ENCODE measurements at places on chromosomes 7 and 10.

GRCh38 chr7:108448584-108449505 is 7.4 kb downstream of the NRCAM start:
- no peak for DNase-seq

DNA sequence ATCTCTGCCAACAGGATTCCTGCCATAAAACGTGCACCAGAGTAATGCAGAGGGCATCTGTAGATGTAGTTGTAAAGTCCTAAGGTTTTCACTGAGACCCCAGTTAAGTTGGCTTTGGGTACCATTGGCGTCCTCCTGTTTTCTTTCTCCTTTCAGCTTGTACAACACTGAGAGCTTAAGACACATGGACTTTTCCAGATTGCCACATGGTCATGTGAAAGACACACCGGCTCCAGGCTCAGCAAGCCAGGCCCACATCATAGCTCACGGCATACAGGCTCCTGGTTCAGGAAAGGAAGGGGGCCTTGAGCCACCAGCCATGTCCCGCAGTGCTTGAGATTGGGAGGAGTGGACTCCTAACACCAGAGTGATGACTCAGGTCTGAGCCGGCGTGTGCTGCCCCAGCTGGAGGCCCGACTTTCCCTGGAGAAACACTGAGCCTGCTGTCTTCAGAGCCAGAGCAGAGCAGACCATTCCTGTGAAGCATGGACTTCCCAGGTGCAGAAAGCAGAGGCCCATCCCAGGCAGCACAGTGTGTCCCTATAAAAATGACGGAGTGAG is 252.7 kb downstream of the PRPF18 start:
- DNase-seq: peak; percentile 89

DNA sequence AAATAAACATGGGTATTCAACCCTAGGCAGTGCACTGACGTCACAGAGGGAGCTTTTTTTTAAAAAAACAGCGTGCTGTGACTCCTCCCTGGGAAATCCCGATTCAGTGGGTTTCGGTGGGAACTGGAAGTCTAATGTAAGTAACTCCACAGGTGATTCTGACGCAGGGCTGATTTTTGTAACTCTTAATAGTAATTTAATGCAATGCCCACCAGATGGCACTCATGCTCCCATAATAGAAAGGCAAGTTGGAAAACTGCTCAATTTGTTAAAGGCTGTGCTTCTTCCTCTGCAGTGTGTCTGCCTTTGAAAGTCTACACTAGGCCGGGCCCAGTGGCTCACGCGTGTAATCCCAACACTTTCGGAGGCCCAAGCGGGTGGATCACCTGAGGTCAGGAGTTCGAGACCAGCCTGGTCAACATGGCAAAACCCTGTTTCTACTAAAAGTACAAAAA is 10.9 kb upstream of the RSU1 start:
- peak; percentile 79 for DNase-seq

DNA sequence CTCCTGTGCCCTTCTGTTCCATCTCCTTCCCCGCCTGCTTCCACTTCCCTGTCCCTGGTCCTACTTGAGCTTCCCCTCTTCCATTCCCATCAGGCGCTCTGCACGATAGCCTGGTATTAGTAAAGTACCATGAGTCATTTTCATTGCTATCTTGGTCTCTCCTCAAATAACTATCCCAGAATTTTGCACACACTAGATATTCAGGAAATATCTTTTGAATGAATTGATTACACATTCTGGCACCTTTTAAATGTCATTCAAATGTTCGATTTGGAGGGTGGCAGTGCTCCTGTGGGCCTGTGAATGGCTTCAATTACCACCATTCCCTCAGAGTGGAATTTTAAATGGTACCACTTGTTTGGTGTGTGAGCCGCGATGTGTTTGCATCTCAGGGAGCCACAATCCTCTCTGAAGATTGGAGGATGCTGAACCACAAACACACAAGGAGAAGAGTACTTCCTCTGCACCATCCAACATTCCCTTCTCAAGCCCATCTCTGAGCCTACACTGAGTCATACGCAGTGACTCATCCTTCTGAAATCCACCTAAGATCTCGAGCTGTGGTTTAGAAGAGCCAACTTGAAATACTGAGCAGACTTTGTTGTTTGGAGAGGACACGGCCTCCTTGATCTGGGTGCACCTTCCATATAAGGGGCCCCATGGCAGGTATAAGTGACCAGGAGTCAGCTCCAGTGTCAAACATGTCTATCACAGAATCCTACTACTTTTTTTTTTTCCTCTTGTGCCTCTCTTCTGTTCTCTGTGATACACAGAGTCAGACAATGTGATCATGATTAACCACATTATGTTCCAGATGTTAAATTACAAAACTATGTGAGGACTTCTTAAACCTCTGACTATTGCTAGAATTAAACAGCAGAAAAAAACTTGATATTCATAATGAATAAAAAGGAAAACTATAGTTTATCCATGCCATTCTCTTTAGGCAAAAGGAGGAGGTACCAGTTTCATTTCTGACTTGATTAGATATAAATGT is 81.9 kb downstream of the BMPER start:
- DNase-seq: peak; percentile 99

GRCh38 chr10:120188950-120189349 is 268.1 kb upstream of the PLPP4 start:
- DNase-seq: no peak

DNA sequence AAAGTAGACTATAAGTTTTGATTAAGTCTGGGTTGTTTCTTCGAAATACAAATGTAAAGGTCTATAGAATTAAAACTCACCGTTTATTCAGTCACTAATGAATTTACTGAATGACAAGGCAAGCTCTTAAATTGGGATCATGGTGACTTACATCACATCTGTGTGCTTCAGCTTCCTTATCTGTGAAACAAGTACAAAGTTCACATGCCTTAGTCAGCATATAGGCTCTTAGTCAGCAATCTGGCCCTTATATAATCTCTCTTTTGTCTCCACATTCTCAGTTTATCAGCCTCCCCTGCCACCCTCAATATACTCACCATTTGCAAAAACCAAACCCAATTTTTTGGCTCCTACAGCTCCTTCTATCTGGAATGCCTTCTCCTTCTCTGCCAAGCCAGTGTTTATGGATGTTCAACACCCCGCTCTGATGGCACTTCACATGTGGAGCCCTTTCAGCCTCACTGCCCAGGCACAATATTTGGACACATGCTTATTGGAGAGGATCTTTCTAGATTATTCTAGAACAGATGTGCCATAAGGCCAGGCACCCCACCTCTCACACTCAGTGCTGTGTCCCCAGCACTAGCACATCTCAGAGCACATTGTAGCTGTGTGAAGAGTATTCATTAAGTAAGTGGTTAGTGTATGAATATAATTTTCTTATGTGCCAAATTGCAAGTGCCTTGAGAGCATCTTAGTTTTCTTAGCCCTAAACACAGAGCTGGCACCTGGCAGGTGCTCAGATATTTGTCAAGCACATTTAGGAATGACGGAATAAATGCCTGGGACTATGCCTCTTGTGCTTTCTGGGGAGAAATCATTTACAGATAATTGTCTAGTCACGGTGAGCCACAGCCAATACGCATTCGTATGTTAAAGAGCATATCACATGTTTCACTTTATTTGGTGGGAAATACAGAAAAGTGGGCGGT is 9.8 kb upstream of the LAMB1 start:
- peak; percentile 74 for DNase-seq

GRCh38 chr7:152423991-152424347 is 11.8 kb downstream of the KMT2C start:
- DNase-seq: no peak

DNA sequence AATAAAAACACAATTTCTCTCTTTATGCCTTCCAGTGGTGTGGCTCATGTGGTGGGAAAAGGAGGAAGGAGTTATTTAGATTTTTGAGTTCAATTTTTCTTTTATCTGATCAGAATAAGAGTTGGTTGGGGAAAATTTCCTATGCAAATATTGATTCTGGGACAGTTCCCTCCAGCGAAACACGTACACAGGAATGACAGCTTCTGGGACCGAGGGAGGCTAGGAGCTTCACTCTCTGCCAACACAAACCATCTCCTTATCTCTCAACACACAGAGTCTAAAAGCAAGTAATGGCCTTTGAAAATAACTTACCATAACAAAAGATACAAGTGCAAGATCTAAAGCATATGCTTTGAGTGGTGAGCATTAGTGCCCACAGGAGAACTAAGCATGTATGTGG is 122.7 kb downstream of the RAPGEF5 start:
- no peak for DNase-seq

DNA sequence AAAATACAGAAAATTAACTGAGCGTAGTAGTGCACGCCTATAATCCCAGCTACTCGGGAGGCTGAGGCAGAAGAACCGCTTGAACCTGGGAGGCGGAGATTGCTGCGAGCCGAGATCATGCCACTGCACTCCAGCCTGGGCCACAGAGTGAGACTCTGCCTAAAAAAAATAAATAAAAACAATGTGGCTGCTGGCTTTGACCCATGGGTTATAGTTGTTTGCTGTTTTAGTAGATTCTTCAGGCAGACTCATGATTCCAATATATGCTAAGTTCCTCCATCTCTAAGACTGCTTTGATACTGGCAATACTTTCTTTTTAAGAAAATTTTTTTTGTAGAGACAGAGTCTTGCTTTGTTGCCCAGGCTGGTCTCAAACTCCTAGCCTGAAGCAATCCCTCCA is 8.4 kb downstream of the OLAH start:
- peak; percentile 11 for DNase-seq

DNA sequence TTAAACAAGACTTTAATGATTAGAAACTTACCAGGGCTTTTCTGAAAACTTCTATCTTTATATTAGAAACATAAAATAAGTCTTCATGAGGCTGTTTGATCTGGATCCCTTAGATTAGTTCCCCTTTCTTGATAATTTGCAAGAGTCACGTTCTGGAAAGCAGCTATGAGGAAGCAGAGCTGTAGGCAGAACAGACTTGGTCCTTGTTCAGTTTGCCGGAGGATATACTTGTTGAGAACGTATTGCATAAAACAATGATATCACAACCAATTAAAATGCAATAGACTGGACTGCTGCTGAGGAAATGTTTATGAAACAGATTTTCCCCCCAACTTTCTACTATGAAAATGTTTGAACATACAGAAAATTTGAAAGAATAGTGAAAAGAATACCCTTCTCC is 2.8 kb downstream of the SAMD9L start:
- DNase-seq: no peak

- DNase-seq: peak; percentile 42
Observed at GRCh38 chr7:45089341-45089891, 647 bp upstream of the NACAD start.

DNA sequence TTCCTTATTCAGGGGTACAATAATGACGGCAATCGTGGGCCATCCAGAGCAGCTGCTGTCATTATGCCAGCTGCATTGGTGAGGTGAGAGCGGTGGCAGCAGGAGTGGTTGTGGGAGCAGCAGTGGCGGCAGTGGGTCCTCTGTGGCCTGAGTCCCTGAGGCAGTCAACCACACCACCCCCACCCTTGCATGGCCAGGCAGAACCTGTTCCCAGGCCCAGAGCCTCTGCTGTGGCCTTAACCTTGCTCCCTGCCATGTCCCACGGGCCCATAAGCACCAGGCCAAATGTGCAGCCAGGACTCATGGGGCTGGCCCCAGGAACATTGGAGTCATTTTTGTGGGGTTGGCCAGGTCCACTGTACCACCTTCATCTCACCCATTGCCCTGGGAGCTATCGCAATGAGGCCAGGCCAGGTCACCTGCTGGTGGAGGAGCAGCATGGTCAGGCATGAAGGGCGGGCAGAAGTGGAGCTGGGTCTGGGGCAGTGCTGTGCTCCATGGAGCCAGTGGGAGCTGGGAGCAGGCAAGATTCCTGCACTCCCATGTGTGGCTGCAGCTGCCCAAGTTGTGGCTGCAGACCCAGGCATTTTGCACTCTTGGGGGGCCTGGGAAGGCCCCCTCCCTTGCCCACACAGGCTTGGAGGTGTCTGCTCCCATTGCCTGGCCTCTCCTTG is 213.5 kb downstream of the GPR158 start:
- no peak for DNase-seq

GRCh38 chr10:132671228-132672154 is 114.5 kb downstream of the NKX6-2 start:
- DNase-seq: no peak

GRCh38 chr10:122678266-122678665 is 21.4 kb downstream of the C10orf120 start:
- no peak for DNase-seq

DNA sequence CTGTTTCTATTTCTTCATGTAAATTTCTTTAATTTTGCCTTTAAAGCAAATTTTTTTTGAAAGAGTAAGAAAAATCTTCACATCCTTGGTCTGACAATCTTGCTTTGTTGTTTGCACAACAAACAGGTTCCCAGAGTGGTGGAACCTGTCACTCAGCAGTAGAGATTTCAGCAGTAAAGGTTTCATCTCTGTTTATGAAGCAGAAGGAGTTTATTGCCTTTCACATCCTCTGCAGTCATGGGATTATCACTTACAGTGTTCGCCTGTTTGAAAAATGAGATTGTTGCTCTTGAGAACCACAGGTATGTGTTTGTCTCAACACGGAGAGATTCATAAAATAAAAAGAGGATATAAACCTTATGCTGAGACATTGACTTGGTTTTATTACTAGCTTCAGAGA is 342.6 kb downstream of the IPMK start:
- DNase-seq: no peak

DNA sequence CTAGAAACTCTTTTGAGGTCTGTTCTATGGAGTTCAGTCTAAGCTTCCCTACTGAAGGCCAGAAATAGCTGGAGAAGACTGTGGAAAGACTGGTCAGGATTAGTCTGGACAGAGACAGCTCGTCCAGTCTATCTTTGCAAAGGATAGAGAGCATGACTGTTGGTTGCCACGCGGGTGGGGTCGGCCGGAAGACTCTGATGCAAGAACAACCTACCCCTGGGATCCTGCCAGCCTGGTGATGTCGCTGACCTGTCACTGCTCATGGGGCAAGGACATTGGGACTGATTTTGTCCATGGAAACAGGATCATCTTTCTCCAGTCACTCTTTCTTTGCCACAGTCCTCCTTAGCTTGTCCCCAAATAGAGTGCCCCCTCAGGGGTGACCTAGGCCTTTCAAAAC is 337.6 kb upstream of the NPSR1 start:
- DNase-seq: no peak

DNA sequence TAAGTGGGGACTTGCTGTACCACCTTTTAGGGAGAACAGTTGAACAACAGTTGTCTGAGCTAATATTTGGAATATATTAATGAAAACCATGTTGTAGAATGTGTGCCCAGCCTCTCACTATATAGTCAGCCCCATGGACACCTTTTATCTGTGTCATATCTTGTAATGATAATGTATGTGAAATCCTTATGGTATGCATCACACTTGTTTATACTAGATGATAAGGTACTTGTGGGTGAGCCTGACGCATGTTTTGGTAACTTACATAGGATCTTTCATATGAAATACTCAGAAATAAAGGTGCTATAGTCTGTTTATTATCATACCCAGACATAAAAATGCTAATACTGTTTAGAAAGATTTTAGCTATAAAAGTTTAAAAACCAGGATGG is 32.8 kb downstream of the CAMK1D start:
- no peak for DNase-seq

DNA sequence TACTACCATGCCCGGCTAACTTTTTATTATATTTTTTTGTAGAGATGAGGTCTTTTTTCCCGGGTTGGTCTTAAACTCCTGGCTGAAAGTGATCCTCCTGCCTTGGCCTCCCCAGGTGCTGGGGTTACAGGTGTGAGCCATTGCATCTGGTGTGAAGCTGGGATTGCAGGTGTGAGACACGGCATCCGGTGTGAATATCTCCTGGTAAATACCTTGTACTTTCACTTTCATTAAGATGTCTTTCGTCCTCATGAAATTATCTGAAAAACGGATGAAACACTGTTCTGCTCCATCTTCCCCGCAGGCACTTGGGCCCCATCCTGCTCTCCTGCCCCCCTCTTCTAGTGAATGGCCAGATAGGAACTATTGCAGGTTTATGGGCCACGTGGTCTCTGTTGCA is 60.1 kb upstream of the CCZ1B start:
- no peak for DNase-seq

Measured in iris pigment epithelial cell (primary cell).